ENCODE measurements at places on chromosomes 12 and 14.

- DNase-seq = no peak
Observed at GRCh38 chr12:55074806-55075205, 51.4 kb upstream of the OR9K2 start.

GRCh38 chr12:104569346-104570173 lies 112.8 kb downstream of the CHST11 start:
- no peak for DNase-seq

GRCh38 chr12:124742678-124743077 lies 121.0 kb downstream of the SCARB1 start:
- no peak for DNase-seq

- no peak for DNase-seq
Observed at GRCh38 chr12:12721814-12722434, 4.8 kb downstream of the CDKN1B start.

GRCh38 chr12:116903818-116904217 lies 6.9 kb upstream of the FBXW8 start:
- no peak for DNase-seq

DNA sequence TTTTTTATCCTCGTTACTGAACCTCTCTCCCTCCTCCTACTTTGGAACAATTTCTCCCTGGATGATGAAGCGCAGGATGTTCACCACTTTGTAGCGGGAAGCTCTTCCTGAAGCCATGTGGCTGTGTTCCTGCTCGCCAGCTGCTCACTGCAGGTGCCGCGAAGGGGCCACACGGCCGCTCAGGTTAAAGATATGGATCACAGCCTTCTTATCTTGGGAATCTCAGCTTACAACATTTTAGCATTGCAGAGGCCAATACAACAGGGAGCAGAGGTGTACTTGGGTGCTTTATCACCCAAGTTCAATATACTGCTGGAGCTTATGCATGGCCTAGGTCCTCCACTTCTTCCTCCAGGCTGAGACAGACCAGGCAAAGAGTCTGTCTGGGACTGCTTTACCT lies 201.2 kb upstream of the G2E3 start:
- no peak for DNase-seq

GRCh38 chr14:54567639-54568561 lies 972 bp downstream of the SAMD4A start:
- no peak for DNase-seq

DNA sequence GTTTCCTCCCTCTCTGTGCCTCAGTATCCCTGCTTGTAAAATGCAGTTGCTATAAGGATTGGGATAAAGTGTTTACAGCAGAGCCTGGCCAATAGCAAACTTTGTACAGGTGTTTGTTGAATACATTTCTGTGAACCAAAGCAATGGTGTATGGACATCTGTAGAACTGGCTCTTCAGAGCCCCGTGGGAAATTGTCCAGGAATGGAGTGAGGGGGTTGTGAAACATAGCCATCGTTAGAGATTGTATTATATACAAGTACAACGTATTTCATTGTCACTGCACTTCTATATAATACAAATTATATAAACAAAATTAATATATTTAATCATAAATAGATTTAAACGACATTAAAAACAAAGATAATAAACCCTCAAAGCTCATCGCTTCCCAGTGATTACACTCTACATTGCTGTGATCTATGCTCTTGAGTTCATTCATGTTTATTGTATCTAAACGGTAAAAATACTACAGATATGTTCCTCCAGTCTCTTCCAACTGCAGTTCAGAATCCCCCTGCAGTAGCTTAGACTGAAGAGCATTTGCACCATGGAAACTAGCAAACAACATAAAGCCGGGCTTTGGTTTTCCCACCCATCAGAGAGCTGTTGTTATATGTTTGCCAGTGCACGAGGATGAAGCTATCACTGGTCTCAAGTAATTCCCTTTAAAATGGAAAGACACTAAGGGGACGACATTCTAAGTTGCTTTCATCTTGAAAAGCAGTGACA lies 216.7 kb downstream of the TMEM132C start:
- DNase-seq = no peak

- DNase-seq = no peak
Observed at GRCh38 chr12:104852896-104853295, 105.2 kb downstream of the SLC41A2 start.

DNA sequence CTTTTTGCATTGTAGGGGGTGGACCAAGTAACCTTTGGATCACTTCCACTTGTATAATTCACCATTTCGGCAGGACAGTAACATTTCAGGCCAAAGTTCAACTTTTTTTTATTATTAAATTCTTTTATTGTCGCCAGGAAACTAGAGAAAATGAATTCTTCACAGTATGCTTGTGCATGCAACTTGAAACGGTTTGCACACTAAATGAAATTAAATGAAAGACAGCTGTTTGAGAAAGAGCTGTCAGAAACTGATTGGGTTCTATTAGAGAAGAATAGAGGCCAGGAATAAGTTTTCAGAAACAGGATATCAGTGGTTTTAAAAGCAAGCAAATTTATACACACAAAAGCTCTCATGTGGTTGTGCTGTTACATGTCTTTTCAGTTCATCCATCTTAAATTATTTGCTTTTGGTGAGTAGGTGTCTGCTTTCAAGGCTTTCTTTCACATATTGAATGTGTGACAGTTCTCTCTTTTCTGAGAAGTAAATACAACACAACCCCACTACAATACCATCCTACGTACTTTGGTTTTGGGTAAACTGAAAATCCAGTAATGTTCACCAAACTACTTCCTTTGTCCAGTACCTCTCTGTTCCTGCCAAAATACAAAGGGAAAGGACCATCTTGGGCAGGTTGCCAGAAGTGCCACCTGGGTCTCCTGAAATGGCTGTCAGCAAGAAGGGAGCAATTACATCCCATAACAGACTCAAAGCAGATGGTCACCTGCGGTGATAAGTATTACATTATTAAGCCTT lies 291.7 kb downstream of the RAD51B start:
- no peak for DNase-seq

- DNase-seq = no peak
Observed at GRCh38 chr12:52026263-52026662, 19.5 kb downstream of the TAMALIN start.

DNA sequence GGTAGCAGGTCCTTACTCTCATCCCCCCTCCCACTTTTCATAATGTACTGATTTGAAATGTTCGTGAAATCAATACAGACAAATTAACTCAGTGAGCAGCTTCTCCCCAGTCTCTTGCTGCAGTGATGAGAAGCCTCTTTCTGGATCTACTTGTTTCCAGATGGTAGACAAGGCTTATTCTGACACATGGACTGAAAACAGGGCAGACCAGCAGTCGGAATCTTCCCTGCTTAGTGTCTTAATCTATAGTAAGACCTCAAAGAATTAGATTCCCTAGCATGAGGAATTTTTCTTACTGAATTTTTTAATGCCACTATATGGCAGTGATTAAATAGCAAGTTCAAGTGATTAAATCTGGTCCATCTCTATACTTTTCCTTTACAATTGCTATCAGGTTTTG lies 120.1 kb downstream of the RGS6 start:
- DNase-seq = no peak

DNA sequence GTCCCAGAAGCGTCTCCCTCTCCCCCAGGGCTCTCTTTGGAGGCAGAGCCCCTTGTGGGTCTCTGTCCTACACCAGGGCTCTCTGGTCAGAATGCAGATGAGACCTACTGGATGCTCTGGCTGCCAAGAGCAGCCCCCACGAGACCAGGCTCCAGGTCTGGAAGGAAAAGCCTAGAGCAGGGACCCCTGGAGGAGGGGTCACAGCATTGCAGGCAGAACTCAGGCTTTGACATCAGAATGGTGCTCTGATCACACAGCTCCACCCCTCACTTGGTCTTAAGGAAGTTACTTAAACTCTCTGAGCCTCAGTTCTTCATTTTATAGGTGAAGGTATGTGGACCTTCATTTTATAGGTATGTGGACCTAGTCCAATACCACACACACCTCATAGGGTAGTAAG lies 83.1 kb downstream of the ARL6IP4 start:
- no peak for DNase-seq

GRCh38 chr14:20818861-20819260 lies 16.2 kb upstream of the RNASE1 start:
- no peak for DNase-seq

- no peak for DNase-seq
Observed at GRCh38 chr14:99383472-99384449, 96.9 kb downstream of the SETD3 start.

DNA sequence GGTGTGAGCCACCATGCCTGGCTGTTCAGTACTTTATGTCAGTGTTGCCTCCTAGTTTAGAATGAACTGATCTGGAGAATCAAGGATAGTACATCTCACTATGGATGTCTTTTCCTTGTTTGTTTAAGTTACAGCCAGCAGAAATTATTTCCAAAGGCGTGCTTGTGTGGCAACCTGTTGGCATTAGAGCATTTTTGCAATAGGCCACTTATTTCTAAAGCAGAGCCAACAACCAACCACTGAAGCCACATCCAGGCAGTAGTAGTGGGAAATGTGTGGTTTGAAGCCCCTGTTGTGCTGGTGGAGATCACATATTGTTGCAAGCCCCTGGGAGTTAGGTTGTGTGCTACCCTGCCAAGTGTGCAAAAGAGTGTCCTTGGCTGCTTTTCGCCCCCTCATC lies 3.7 kb downstream of the ANO6 start:
- no peak for DNase-seq

DNA sequence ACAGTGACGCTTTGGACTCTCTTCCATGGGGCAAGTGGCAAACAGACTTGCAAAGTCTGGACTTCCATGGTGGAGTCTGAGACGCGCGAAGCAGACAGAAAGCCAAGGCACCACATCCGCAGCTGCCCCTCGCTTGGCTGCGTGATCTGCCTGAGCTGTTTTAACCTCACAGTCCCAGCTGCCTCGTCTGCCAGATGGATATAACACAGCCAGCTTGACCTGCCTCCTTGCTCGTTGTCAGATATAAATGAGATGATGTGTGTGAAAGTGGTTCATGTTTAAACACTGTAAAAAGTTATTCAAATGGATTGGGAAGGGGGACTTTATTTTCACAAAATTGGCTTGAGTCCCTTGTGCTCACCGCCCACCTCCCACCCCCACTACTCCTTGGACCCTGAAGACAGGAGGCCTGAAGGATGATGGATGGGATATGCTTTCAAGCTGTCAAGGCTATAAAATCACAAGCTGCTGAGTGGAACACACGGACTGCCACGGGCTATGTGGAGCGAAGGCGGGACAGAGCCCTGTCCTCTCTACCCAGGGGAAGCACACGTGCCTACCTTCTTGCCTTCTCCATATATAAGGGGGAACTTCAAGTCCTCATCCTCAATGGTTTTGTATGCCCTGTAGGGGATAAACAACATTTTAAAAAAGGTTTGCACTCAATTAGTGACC lies 226.9 kb downstream of the MON2 start:
- no peak for DNase-seq

GRCh38 chr14:55005071-55005470 lies 21.8 kb downstream of the WDHD1 start:
- no peak for DNase-seq

DNA sequence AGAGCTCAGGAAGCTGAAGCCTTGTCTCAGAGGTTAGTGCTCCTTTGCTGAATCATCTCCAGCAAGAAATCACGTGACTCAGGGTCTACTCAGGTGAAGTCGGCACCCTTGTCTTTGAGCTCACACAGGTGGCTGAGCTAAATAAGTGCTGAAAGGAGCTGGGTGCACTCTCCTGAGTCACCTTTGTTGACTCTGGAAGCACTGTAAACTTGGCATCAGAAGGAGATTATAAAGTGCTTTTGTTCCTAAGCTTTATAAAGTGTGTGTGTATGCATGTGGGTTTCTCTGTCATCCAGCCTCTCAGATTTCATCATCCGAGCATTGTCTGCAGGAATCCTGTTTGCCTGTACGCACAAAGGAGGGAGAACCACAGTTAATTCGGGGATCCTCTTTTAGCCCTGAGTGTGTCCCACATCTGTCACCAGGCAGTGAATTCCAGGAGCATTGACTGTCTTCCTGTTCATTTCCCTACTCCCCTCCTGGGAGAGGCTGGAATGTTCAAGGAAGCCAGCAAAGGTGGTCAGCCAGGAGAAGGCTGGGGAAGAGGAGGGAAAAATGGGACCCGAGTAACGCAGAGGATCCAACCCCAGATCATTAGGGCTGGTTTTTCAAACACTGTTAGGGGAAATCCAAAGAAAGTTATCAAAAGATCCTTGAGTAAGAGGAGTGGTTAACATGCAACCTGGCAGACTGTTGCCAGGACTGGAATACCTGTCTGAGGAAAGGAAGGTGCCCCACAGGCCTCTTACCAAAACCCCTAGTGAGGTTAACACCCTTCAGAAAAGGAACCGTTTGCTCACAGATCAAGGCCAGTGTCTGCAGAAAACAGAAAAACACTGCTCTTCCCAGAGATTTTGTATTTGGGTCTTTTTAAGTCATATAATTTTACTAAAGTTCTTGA lies 157.5 kb upstream of the HIF1A start:
- DNase-seq = no peak

GRCh38 chr14:87437158-87437557 lies 555.8 kb downstream of the GALC start:
- DNase-seq = no peak

DNA sequence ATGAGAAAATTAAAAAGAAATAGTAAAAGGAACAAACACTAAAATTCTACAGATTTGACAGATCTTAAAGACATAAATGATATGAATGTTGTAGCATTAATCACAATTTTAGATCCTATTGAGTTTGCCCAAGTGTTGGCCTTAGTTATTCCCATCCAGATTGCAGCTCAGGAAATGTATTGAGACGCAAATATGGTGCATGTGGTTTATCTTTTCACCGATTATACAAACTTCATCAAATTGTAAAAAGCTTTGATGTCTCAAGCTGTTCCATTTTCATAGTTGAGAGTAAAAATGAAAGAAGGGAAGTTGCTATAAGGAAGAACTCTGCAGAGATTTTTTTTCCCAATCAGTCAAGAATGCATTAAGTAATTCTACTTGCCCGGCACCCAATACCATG lies 328.4 kb downstream of the EGLN3 start:
- no peak for DNase-seq

- no peak for DNase-seq
Observed at GRCh38 chr12:96400631-96401075, 414 bp upstream of the CDK17 start.

GRCh38 chr12:58761308-58761707 lies 159.0 kb downstream of the LRIG3 start:
- no peak for DNase-seq

- no peak for DNase-seq
Observed at GRCh38 chr12:18907728-18908127, 169.8 kb downstream of the CAPZA3 start.

DNA sequence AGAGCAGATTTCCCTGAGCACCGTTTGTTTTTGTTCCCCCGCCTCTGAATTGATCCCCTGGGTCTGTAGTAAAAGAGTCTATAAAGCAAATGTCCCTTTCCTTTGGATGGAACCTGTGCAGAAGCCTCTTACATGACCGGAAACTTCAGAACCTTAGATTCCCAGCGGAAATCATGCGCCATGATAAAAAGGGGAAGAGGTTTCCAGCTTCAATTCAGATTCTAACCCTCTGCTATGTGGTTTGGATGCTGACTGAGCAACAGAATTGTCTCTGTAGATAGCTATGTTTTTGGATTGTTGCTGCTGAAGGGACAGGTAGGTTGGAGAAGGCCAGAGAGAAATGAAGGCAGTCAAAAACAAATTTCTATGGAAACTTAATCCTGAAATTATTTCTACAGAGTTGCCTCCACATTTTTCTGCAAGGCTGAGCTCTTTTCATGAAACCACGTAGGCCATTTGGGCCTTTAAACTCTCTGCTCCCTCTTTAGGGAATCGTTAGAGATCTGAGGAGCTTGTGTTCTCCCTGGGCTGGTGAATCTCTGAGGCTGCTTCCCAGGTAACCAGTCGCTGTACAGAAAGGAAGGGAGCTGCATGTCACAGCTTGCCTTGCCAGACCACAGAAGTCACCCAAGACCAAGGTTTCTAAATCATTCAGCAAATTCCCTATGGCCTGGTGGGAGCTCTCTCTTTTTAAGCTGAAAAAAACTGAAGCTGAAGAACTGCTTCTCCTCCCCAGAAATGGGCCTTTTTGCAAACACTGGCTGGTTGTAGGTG lies 28.7 kb upstream of the OR10P1 start:
- DNase-seq = no peak
